ENCODE measurements at places on chromosomes 1 and 21. TPM values are rescaled to one million over a fixed set of nuclear protein-coding genes. Genes with fewer than 3 reads are reported as not detected.

Gene CDC42SE1
- 89.1 TPM for total RNA-seq

Gene LRP8
- total RNA-seq = 21.1 TPM

Gene FAM89A
- total RNA-seq = 37.3 TPM

Gene FCGR3B
- total RNA-seq = 2.5 TPM

Gene LDLRAD1
- total RNA-seq = not detected

Gene CFAP126
- not detected for total RNA-seq
